ENCODE measurements at places on chromosomes 5 and 9.

GRCh38 chr5:88452820-88453219 is 184.2 kb upstream of the TMEM161B start:
- DNase-seq: no peak

DNA sequence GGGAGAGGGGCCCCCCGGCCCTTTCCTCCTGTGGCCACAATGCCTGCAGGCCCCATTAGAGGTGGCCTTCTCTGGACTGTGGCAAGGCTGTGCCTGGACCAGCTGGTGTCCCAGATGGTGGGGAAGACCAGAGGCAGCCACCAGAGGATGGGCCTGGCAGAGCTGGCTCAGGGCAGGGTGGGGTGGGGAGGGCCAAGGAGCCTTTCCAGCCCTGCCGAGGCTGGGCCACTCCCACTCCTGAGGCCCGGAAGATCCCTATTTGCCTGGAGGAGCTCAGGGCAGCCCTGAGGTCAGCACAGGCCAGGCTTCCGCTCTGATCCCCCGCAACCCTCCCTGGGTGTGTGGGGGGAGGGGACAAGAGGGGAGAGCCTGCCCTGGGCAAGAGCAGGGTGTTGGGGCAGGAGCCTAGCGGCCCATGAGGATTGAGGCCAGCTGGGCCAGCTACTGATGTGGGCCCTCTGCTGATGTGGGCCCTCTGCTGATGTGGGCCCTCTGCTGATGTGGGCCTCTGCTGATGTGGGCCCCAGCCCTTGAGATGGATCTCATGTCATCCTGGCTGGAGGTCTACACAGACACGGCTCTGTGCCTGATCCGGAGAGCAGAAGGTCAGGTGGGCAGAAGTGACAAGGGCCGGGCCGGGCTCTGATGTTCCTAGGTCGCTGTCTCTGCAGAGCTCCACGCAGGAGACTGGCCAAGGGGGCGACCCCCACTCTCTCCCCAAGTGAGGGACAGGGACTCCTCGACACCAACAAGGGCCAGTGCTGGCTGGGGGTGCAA is 6.0 kb downstream of the MRPS2 start:
- no peak for DNase-seq

- no peak for DNase-seq
These were observed 194.0 kb downstream of the IRX1 start for GRCh38 chr5:3789519-3790193.

DNA sequence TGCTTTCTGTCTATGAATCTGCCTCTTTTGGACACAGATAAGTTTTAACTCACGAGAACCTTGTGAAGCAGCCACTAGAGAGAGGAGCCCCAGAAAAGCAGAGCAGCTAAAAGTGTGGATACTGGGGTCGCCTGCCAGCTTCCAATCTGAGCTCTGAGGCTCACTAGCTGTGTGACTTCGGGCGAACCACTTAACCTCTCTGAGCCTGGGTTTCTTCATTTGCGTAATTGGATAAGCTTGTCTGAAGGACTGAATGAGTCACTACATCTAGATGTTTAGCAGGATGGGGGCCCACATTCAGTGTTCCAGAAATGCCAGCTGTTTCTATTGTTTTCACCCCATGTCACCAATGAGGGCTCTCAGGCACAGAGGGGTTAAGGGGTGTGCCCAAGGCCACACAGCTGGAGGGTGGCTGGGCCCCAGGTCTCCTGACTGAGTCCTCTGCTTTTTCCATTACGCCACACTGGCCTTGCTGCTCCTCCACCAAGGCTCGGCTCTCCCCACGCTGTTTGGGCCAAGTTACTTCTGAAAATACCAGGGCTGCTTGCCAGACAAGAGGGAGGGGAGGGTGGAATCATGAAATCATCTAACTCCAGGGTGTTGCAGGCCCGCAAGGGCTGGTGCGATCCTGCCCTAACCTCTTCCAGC is 36.2 kb downstream of the SH3PXD2B start:
- no peak for DNase-seq

- DNase-seq: no peak
These were observed 2.3 kb downstream of the TPRN start for GRCh38 chr9:137198051-137198901.

GRCh38 chr5:54030981-54031380 is 279.4 kb downstream of the ARL15 start:
- no peak for DNase-seq

Data from activated gamma-delta T cell treated with anti-CD3 and anti-CD28 coated beads, Interleukin-2, amount 50 U/mL, for 16 hours (primary cell).